Stimulated activated CD4-positive, alpha-beta T cell treated with anti-CD3 and anti-CD28 coated beads, Interleukin-1b, Interleukin-23, amount 100 ng/mL, for 4 hours (primary cell): ENCODE measurements at places on chromosomes 13 and 19.

GRCh38 chr19:31781542-31781941, 432.3 kb upstream of the TSHZ3 start:
- no peak for DNase-seq

- no peak for DNase-seq
These were observed 1606.3 kb upstream of the MIR17HG start for GRCh38 chr13:89740994-89741685.

DNA sequence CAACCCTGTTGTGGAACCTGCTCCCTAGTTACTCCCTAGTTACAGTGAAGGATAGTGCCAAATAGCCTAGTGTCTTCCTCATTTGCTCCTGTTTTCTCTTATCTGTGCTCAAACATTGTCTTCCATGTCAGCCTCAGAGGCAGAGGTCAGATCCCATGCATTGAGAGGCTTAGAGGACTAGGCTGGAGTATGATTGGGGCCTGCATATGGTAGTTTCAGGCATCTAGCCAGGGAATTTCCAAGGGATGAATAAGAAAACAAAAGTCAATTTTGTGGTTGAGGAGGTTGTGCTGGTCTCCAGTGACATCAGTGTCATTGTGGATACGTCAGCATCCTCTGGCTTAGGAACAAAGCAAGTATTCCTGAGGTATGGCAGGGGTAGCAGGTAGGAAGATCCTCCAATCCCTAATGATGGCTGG, 9.4 kb downstream of the ZNF546 start:
- no peak for DNase-seq

DNA sequence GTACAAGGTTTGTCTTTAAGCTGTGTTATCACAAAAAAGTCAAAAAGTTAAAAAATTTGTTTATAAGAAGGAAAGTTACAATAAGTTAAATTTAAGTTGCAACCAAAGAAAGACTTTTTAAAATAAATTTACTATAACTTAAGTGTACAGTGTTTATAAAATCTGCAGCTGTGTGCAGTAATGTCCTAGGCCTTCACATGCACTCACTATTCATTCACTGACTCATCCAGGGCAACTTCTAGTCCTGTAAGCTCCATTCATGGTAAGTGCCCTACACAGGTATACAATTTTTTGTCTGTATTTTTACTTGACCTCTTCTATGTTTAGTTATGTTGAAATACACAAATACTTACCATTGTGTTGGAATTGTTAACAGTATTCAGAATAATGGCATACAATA, 667.9 kb upstream of the SLITRK5 start:
- DNase-seq = no peak

DNA sequence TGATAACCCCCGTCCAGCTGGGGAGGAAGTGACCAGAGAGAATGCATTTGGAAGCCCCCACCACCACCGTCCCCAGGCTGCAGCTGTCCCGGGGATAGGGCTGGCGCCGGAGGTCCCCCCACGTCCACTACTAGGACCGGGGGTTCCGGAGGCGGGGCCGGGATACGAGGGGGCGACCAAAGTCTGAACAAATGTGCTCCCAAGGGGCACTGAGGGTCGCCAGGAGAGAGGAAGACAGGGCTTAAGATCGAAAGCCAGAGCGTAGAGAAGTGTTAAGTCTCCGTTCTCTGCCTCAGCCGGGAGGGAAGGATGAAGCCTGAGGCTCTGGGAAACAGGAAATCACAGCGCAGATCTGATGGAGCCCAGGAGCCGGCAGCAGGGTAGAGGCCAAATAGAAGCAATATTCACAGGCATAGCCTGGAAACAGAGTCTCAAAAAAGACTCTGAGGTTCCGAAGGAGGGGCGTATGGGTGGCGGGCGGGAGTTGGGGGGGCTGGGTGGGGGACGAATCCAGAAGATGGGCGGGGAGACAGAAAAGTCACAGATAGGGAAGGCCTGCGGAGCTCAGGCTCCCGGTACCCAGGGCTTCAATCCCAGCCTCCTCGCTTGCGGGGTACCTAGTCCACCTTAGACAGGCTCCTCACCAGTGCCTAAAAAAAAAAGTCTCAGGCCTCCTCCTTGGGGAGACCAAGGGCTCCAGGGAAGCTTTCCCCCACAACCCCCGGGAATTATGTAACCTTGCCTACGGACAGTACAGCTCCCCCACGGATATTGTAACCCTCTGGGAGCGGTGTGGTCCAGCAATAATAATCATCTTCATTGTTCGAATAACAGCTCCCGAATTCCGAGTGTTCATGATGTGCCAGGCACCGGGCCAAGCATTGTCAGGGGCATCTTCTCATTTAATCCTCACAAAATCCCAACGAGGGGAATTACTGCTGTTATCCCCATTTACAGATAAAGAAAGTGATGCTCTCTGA, 1.1 kb upstream of the ERF start:
- DNase-seq = no peak

GRCh38 chr19:42288387-42288786, 13.5 kb upstream of the PRR19 start:
- no peak for DNase-seq

DNA sequence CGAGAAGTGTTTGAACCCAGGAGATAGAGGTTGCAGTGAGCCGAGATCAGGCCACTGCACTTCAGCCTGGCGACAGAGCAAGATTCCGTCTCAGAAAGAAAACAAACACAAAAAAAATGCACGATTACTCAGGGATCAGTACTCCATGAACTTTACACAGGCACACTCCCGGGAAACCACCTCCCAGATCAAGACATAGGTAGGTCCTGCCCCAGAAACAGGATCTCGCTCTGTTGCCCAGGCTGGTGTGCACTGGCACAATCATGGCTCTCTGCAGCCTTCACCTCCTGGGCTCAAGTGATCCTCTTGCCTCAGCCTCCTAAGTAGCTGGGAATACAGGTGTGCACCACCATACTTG, 11.2 kb downstream of the VASP start:
- DNase-seq = no peak

DNA sequence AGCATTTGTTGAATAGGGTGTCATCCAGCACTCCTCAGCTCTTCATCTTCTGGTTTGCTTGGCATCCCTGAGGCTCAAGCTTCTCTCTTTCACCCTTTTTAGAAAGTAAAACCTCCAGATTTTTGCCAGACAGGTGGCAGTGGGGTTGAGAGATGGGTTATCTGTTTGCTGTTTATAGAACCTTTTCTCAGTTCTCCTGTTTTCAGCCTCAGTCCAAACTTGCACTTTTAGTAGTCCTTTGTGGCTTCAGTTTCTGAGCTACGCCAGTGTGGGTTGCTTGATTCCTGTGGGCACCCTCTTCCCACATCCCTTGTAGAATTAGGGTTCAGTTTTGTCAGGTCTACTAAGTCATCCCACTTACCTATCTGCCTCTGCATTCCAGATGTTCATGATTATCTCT, 147.9 kb downstream of the PAN3 start:
- no peak for DNase-seq

- no peak for DNase-seq
These were observed 14.6 kb downstream of the GSX1 start for GRCh38 chr13:27806744-27807387.

DNA sequence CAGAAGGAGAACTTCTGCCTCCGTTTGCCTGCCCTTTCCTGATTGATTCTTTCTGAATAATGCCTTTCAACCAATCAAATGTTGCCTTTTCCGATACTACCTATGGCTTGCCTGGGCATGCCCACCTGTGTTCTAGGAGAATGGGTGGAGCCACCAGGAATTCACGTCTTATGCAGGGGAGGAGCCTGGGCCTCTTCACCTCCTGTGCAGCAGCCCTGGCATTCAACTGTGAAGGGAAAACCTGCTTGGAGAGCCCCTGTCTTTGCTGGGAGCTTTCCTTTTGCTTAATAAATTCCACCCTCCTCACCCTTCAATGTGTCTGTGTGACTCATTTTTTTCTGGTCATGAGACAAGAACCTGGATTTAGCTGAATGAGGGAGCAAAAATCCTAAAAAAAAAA, 730.7 kb downstream of the UQCRFS1 start:
- DNase-seq = no peak

GRCh38 chr19:58544591-58545285, 874 bp downstream of the TRIM28 start:
- peak; percentile 75 for DNase-seq

DNA sequence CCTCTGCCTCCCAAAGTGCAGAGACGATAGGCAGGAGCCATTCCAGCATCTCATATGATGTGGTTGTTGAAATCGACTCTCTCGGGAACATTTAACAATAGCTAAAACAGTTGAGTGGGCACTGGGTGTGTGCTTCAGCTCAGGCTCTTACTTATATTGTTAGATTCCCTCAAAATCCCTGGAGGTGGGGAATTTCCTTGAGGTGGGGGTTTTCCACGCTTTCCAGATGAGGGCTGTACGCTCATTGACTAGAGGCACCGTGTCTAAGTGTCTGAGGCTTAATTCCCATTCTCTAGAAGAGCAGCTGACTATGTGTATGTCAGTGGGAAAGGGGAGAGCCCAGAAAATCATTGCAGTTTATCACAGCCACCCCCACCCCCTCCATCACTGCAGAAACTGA, 10.8 kb upstream of the GRAMD1A start:
- DNase-seq = no peak

- no peak for DNase-seq
These were observed 711 bp downstream of the FUT2 start for GRCh38 chr19:48696353-48697010.

DNA sequence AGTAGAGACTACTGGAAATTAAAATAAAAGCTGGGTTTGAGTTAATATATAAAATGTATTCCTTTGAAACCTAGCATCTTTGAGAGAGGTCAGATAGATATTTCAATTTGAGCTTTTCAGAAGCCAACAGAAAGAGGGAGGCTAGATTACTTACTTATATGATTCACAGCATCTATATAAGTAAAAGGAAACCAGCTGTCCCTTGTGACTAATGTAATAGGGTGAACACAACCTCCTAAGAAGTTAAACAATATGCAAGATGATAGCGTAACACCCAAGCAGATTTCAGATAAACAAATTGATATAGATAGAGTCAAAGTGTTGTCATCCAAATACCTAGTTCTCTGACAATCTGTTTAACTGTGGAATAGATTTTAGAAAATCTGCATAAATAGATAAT, 393.5 kb upstream of the GPC6 start:
- DNase-seq = no peak

GRCh38 chr19:47436712-47437401, 17.5 kb upstream of the MEIS3 start:
- peak; percentile 82 for DNase-seq

GRCh38 chr19:55451965-55452748, 9.1 kb upstream of the SHISA7 start:
- DNase-seq = no peak

GRCh38 chr13:100439247-100439970, 149.2 kb downstream of the GGACT start:
- no peak for DNase-seq

DNA sequence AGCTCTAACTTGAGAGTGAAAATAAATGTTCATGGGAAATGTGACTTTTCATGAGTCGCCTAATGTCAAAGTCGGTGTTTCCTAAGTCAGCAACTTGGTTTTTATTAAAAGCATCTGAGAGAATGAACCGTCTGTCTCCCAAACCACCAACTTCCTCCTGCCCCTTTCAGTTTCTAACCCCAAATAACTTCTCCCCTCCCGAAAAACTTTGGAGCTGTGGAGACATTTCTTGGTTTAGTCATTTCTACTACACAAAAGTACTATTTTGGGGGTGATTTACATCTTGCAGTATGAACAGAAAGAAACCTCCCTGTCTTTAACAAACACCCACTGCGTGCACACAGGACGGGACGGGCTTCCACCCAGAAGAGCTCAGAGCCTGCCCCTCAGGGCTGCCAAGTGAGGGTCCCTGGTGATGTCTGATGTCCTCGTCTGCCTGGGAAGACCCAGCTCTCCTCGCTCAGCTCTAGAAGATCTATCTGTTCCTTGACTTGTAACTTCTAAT, 65.0 kb downstream of the RASA3 start:
- no peak for DNase-seq

DNA sequence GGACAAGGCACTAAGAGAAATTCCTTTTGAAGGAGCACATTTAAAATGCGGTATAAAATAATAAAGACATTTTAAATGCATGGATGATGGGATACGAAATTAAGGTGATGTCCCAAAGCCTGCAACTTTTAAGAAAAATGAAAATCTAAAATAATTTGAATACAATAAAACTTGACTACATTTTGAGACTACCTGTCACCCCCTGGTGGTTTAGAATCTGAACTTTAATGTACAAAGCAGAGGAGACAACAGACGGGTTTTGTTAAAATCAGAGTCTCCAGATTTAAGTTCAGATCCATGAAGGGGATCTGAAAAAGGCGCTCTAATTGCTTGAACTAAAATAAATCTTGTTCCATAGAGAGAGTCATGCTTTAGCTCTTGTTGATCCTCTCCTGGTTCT, 1129.3 kb upstream of the PCDH20 start:
- no peak for DNase-seq

GRCh38 chr13:88288326-88288725, 617.2 kb downstream of the SLITRK5 start:
- no peak for DNase-seq

GRCh38 chr13:22776394-22777186, 404.2 kb upstream of the SGCG start:
- no peak for DNase-seq

- DNase-seq = no peak
These were observed 638.2 kb upstream of the SPRY2 start for GRCh38 chr13:80979035-80979641.

DNA sequence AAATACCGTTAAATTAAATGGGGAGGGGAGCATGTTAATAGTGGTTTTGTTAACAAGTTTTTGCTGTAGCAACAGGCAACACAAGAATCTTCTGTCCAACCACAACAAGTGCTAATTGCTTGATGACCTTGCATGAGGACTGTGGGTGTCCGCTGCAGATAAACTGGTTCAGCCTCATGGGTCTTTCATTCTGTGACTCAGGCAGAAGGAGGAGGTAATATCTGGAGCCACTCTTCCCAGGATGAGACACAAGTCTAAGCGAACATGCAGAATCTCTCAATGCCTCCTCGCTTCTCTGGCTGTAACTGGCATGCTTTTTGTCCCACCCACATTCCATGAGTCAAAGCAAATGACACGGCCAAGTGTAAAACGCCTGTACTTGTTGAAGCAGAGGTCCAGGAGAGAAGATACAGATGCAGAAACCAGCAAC, 56.6 kb upstream of the MYO16 start:
- DNase-seq = no peak

DNA sequence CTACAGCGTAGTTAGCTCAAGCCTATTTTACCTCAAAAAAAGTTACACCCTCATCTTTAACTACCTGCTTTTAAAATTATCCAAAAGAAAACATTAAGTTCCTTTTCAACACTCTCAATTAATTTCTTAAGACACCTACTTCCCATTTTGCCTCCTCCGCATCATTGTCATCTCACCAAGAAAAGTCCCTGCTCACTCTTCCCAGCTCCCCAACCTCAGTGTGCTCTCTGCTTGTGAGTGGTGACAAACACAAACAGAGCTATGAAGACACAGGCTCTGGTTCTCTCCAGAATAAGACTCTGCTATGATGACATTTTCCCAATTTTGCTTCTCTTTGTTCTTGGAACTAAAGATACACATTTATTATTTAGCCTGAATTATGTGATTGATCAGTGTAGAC, 385.1 kb upstream of the HTR2A start:
- no peak for DNase-seq

- peak; percentile 35 for DNase-seq
These were observed at the start of gene WDR87 for GRCh38 chr19:37905946-37906868. WDR87 (minus strand) TSS chr19:37906594; CDS start chr19:37898239, 8,355 bp downstream.
